ENCODE measurements at places on chromosomes 7 and 10.

- DNase-seq: no peak
Measured at GRCh38 chr10:77441353-77442166, 196.0 kb downstream of the KCNMA1 start.

- no peak for DNase-seq
Measured at GRCh38 chr7:24212073-24212472, 71.9 kb upstream of the NPY start.

- DNase-seq: no peak
Measured at GRCh38 chr10:35720366-35720765, 78.3 kb upstream of the FZD8 start.

- peak; percentile 29 for DNase-seq
Measured at GRCh38 chr7:23531050-23531793, 559 bp downstream of the TRA2A start.

DNA sequence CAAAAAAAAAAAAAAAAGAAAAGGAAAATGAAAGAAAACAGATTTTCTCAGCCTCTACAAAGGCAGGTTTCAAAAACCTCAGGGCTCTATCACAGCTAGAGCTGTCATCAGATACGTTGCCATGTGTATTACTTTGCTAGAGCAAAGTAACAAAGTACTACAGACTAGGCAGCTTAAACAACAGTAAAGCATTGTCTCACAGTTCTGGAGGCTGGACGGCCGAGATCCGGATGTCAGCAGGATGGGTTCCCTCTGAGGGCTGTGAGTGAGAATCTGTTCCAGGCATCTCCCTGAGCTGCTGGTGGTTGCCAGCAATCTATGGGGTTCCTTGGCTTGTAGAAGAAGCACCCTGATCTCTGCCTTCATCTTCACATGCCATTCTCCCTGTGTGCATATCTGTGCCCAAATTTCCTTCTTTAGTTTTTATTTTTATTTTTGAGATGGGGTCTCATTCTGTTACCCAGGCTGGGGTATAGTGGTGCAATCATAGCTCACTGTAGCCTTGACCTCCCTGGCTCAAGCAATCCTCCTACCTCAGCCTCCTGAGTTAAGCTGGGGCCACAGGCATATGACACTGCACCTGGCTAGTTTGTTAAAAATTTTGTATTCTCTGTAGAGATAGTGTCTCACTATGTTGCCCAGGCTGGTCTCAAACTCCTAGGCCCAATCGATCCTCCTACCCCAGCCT lies 48.9 kb upstream of the KDM7A start:
- no peak for DNase-seq

- DNase-seq: no peak
Measured at GRCh38 chr10:13848520-13849445, 262.0 kb downstream of the PRPF18 start.

DNA sequence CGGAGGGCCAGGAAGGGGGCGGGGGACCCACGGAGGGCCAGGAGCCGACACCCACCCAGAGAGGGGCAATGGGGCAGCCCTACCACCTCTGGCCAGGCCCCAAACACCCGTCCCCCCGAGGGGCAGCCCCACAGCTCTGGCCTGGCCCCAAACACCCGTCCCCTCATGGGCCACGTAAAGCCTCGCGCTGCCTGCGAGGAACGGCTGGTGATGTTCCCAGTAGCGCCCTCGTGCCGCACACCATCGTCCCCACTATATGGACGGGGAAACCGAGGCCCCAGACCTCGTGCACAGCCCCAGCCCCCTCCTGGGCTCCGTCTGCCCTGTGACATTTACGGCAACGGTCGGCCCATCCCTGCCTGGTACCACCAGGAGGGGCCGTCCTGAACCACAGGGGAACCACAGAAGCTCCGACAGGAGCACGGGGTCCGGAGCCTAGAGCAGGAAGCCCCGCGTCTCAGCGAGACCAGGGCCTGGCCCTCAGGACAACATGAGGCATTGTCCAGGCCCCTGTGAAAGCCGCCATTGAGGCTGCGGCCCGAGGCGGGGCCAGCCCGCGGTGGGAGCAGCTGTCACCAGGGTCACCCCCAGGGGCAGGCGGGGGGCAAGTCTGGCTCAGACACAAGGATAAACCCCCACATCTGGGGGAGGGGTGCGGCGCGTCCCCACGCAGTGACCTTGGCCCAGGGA lies 35.6 kb downstream of the GET4 start:
- DNase-seq: no peak

Measured in GF-D8 (cell line).